ENCODE measurements at places on chromosomes 13 and 19. TPM values are rescaled to one million over a fixed set of nuclear protein-coding genes. Genes with fewer than 3 reads are reported as not detected.

EBI3 gene
- total RNA-seq = not detected

CBLC gene
- 57.2 TPM for total RNA-seq

OLFM2 gene
- not detected for total RNA-seq

NECTIN2 gene
- 101 TPM for total RNA-seq

TEKTIP1 gene
- not detected for total RNA-seq

SRRM5 gene
- not detected for total RNA-seq

RASIP1 gene
- total RNA-seq = 4.7 TPM

LGALS14 gene
- not detected for total RNA-seq

C19orf81 gene
- not detected for total RNA-seq

CKM gene
- not detected for total RNA-seq

GRCh38 chr13:29786698-29787097, 63.7 kb downstream of the UBL3 start:
- no peak for DNase-seq
- peaks cover 25% of the 10 kb centered on the region for H3K4me1 ChIP-seq

GRCh38 chr19:44566984-44567383, 37.5 kb upstream of the CEACAM20 start:
- no peaks in the 10 kb centered on the region for H3K27me3 ChIP-seq
- no peaks in the 10 kb centered on the region for H3K4me1 ChIP-seq
- no peaks in the 10 kb centered on the region for H3K36me3 ChIP-seq

- H3K27me3 ChIP-seq = peaks cover 5% of the 10 kb centered on the region
- DNase-seq = no peak
- H3K27ac ChIP-seq = no peak overlapping the region
- H3K4me3 ChIP-seq = no peak overlapping the region
- no peaks in the 10 kb centered on the region for H3K36me3 ChIP-seq
Measured at GRCh38 chr19:50626011-50626410, 13.7 kb downstream of the SYT3 start.

- peak; percentile 83 for DNase-seq
- H3K4me1 ChIP-seq = peaks cover 19% of the 10 kb centered on the region
- peak overlapping the region; percentile 83 for H3K27ac ChIP-seq
- peaks cover 56% of the 10 kb centered on the region for H3K27me3 ChIP-seq
- peak overlapping the region; percentile 61 for H3K4me3 ChIP-seq
Measured at GRCh38 chr13:112968380-112968909, 569 bp upstream of the MCF2L start.

DNA sequence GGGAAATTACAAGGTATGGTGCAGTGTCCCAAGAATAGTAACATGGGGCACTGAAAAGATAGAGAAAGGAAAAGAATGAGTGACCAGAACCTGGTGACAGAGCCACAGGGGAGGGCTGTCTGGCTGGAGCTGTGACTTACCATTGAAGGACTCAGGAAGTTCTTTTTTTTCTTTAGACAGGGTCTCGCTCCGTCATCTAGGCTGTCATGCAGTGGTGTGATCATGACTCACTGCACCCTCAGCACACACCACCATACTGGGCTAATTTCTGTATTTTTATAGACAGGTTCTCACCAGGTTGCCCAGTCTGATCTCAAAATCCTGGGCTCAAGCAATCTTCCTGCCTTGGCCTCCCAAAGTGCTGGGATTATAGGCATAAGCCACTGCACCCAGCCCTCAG, 8.8 kb upstream of the CPB2 start:
- no peaks in the 10 kb centered on the region for H3K36me3 ChIP-seq
- no peak overlapping the region for H3K27ac ChIP-seq
- no peak overlapping the region for H3K4me3 ChIP-seq
- H3K4me1 ChIP-seq = no peaks in the 10 kb centered on the region
- no peak for DNase-seq
- no peaks in the 10 kb centered on the region for H3K27me3 ChIP-seq

DNA sequence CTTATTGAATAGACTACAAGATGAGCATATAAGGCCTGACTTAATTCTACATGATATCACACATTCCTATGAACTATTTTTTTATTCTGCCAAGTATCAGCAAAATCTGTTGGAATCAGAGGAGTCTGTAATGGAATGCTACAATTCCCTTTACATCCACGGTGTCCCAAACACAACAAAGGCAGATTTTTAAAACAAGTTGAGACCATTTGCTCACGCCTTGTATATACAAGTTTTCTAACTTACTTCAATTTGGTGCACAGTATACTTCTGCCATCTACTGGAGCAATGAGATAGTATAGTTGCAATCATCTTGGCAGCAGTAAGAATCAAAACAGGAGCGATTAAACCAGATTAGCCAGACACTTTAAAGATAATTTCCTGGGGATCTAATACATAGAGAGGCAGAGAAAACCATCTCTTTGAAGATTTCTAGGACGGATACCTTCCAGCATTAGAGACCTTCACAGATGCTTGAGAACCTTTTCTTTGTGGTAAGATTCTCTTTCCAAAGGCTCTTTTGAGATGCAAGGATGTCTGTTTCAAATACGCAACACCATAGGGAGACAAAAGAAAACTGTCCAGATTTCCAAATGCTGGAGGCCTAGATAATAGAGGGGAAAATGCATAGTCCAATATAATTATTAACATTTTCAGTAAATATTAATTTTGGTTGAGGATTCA, 302.0 kb upstream of the MIR17HG start:
- no peak for DNase-seq
- no peaks in the 10 kb centered on the region for H3K36me3 ChIP-seq
- no peaks in the 10 kb centered on the region for H3K4me1 ChIP-seq
- H3K27ac ChIP-seq = no peak overlapping the region
- no peaks in the 10 kb centered on the region for H3K27me3 ChIP-seq

GRCh38 chr13:98327371-98328270, 150.6 kb upstream of the RNF113B start:
- H3K36me3 ChIP-seq = no peaks in the 10 kb centered on the region
- H3K27me3 ChIP-seq = no peaks in the 10 kb centered on the region
- H3K27ac ChIP-seq = no peak overlapping the region

DNA sequence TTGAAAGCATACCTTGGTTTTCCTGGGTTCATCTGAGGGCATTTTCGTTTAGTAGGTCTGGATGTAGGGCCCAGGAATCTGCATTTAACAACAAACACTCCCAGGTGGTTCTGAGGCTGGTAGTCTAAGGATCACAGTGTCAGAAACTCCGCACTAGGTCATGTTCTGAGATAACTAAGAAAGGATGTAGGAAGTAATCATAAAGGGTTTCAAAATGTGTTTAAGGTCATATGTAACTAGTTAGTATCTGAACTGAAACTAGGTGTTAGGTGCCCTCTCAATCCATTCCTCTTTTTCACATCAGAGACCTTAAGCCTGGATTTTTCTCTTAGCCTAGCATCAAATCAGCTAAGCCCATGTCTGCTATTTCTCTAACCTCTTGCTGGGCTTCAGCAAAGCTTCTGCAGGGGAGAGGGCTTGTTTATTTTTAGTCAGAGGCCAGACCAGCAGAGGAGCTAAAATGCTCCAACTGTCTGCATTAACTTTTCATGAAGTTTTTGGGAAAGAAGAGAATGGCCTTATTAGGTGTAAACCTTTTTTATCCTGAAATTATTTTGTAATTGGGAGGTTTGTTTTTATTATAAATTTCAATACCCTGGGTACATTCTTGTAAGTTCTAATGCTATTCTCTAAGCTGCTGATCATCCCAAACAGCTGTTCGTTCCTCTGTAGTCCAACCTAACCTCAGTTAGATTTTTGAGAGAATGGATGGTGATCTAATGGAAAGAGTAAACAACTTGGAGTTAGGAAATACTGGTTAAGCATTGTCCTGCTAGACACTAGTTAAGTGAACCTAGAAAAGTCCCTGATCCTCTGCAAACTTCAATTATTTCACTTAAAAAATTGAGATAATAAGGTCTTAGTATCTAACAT, 262.8 kb upstream of the RFC3 start:
- H3K27me3 ChIP-seq = no peaks in the 10 kb centered on the region
- no peak for DNase-seq
- H3K4me1 ChIP-seq = no peaks in the 10 kb centered on the region
- no peak overlapping the region for H3K4me3 ChIP-seq

DNA sequence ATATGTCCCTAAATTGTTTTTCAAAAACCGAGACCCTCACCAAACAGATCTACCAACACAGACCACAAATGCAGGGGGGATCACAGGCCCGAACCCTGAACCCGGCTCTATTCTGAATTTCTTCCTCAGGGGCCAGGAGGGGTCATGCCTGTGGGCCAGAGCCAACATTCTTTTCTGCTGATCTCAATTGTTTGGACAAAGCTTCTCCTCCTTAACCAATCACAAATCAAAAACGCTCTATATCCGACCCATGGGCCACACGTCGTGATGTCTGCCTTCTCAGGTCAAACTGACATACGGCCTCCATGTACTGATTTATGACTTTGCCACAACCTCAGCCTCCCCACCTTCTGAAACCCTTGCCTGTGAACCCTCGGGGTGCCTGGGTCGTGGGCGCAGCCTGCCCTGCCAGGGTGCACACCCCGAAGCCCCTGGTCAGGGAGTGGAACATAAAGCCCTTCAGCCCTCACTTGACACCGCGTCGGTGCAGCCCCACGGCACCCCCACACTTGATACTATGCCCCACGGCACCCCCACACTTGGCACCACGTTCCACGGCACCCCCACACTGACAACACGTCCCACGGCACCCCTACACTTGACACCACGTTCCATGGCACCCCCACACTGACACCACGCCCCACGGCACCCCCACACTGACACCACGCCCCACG, 58.4 kb upstream of the C13orf46 start:
- H3K4me1 ChIP-seq = peaks cover 49% of the 10 kb centered on the region
- DNase-seq = peak; percentile 76
- no peaks in the 10 kb centered on the region for H3K27me3 ChIP-seq
- H3K36me3 ChIP-seq = no peaks in the 10 kb centered on the region
- H3K4me3 ChIP-seq = no peak overlapping the region
- no peak overlapping the region for H3K27ac ChIP-seq

DNA sequence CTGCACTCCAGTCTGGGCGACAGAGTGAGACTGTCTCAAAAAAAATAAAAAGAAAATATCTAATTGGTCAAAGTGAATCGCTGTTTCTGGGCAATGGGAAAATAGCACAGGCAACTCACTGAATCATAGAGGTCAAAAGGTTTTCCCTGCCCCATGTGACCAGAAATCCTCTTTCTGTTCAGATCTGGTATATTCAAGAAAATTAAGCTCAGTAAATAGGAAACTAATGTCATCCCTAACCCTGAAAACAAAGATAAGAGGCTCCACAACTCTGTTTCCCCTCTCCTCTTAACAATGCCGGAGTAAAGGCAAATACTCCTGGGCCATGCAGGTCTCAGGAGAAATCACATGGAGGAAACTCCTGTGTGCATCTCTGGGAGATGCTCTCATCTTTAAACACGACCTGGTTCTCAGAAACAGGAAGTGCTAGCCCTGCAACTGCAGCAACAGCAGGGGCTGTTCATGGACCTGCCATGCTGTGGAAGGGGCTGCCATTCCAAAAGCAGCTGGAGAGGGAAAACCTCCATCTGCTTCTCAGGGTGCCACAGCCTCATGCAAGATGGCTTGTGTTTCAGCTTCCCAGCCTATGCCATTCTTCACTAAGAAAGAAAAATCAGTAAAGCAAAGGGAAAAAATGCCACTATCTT, 47.5 kb upstream of the SLC7A9 start:
- H3K4me1 ChIP-seq = no peaks in the 10 kb centered on the region
- no peak for DNase-seq
- peaks cover 81% of the 10 kb centered on the region for H3K36me3 ChIP-seq
- H3K4me3 ChIP-seq = no peak overlapping the region
- H3K27me3 ChIP-seq = no peaks in the 10 kb centered on the region

DNA sequence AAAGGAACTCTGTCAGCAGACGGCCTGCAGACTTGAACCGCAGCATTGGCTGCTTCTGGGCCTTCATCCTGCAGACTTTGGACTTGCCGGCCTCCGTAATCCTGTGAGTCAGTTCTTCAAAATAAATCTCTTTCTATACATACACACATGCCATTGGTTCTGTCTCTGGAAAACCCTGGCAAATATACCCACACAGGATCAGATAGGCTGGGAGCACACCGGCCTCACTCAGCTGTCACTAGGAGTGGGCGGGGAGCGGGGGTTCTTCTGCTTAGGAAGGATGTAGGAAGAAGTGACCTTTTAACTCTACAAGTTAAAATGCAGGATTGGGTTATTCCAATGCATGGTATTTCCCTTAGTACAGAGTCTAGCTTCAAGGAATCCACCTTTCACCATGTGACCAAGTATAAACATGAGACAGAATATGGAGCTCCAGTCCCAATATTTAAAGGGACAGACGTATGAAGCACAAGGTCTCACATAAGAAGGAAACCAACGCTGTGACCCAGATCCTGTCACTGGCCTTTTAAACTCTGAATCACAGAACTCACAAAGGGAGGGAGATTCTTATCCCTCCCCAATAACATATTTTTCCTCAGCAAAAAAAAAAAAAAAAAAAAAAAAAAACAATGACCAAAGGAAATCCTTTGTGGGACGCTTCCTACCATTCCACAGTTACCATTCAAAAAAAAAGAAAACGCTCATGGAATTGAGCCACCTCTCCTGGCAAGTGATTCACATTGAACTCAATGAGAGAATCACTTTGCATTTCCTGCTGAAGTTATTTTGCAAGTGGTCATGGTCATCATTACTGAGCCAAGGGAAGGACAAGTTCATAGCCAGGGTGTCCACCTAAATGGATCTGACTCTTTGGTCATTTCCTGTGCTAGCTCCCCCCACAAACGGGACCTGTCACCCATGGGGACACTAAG, 352.9 kb downstream of the FOXO1 start:
- DNase-seq = no peak
- no peak overlapping the region for H3K27ac ChIP-seq
- no peaks in the 10 kb centered on the region for H3K4me1 ChIP-seq
- H3K27me3 ChIP-seq = no peaks in the 10 kb centered on the region
- H3K36me3 ChIP-seq = no peaks in the 10 kb centered on the region

DNA sequence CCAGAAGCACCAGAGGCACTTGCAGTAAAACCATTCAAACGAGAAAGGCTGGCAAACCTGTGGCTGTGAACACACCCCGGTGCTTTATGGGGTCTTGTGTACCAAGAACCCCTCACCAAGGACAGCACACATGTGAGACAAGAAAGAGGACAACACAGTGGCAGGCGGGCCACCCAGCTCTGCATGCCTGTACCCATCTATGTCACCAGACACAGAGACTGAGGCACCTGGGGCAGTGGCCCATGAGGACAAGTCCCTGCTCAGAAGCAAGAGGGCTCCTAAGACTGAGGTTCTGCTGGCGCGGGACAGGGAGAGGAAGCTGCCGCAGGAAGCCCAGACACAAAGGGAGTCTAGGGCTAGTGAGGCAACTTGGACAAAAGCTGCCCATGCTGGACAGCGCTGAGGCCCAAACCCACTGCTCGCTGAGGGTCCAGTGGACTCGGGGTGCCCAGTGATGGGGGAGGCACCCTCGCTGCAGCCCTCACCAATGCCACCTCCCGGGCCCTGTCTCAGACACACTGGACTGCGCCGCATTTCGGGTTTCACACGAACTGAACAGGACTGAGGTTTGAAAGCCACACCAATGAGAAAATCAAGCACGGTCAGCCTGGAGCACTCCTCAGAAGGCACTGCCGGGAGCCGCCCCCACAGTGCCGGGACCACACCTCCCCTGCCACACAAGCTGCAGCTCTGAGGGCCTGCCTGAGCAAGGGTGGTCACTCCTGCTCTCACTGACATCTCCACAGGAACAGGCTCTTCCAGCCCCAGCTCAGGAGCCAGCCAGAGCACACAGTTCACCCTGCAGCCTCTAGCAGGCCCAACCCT, 232.7 kb downstream of the TUBA3C start:
- no peaks in the 10 kb centered on the region for H3K4me1 ChIP-seq
- peaks cover 13% of the 10 kb centered on the region for H3K27me3 ChIP-seq
- no peak for DNase-seq
- no peak overlapping the region for H3K4me3 ChIP-seq
- no peak overlapping the region for H3K27ac ChIP-seq

GRCh38 chr13:102197193-102197592, 204.7 kb downstream of the FGF14 start:
- H3K27me3 ChIP-seq = no peaks in the 10 kb centered on the region
- peak; percentile 3 for DNase-seq
- no peaks in the 10 kb centered on the region for H3K4me1 ChIP-seq

- no peaks in the 10 kb centered on the region for H3K27me3 ChIP-seq
- no peak for DNase-seq
- H3K36me3 ChIP-seq = peaks cover 51% of the 10 kb centered on the region
Measured at GRCh38 chr19:10093295-10094186, 7.4 kb downstream of the SHFL start.
